ENCODE measurements at places on chromosomes 2 and 18.

DNA sequence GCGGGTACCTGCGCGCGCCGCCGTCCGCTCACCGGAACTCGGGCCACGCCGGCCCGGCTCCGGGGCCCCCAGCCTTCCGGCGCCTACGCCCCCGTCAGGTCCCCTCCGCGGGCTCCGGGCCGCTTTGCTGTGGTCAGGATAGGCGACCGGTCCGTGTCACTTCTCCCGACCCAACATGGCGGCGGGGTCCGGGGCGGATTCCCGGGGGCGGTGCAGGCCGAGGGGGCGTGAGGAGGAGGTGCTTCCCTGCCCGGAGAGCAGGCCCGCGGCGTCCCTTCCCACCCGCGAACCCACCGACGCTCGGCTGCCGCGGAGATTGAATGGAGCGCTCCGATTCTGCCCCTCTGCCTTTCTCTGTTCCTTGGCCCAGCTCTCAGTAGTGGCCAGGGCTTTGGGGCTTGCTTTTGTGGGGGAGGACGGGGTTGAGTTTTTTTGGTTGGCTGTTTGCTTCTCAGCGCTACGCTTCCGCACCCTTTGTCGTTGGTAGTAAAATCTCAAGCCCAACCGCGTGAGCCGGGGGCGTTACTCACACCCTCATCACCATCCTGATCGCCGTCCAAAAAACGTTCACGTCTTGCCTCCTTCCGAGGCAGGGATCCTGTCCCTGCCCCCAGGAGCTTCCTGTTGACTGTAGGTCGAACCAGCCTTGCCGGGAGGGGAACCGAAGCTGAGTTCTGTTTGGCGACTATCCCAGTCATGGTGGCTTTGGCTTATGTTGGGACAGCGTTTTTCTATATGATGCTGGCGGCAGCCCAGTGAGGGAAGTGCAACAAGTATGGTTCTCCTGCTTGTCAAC is 532 bp upstream of the YES1 start:
- DNase-seq: peak; percentile 50

GRCh38 chr2:43714164-43714563 is 37.9 kb upstream of the C1GALT1C1L start:
- no peak for DNase-seq

GRCh38 chr2:10057231-10058107 is 14.1 kb downstream of the KLF11 start:
- no peak for DNase-seq

DNA sequence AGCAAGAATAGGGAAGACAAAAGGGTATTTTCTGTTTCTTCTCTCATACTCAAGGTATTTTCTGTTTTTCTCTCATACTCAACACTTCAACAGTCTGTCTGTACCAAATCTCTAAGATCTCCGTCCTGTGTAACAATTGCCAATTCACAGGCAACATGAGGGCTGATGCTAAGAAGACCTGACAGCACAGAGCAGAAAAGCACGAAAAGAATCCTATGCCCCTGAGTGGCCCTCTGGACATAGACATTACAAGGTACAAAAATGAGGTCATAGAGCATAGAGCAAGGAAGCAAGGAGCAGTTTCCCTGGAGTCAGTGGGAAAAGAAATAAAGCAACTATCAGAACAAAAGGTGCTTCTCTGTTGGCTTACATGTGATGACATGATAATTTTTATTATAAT is 1612.6 kb upstream of the CELF4 start:
- DNase-seq: no peak

DNA sequence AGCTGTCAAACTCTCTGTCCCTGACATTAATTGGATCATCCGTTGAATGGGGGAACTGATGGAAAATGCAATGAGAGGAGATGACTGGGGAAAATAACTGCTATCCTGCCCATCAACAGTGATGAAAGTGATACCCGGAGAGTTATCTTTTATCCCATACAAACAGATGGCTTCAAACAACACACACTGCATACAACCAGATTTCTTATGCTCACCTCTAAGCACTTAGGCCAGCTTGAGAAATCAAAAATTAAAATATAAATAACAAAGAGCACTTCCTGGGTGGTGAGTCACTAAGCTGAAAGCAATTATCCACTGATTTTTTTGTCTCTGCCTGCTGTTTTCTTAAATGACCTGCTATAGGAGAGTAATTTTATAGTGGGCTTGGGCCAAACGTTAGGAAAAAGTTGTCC is 237.6 kb upstream of the RGPD4 start:
- no peak for DNase-seq

DNA sequence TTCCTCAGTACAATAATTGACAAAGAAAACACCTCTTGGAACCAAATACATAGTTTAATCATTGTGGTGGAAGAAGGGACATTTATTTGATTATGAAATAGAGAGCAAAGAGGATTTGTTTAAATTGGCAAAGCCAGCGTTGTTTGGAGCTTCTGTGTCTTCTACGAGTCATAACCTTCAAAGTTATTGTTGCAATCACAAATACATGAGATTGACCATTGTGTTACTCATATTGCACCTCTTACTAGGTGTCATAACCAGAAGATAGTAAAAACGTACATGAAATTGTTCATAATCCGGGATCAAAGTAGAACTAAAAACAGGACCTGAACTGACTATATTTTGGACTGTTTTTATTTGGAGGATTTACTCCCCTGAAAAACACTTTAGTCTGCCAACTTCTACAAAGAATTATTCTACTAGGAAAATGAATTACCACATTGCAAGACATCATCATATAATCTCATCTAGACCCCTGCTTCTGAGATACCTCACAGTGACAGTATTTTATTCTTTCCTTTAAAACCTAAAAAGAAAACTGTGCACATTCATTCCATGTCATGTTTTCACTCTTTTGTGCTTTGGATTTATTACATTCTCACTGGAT is 151.7 kb upstream of the KLF7 start:
- DNase-seq: no peak

DNA sequence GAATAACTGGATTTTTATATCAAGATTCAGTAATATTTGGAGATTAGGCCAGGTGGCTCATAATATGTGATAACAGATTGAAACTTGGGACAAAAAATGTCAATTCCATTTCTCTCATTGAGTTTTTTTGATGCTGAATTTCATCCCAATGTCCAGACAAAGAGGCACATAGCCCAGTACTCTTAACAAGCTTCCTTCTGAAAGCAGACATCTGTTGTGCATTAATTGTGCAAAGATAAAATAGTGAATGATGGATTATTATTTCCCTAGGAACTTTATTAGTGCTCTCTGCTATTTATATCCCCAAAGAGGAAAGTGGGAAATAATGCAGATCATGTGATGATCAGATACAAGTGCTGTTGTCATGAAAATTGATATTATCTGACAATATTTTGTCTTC is 234.1 kb downstream of the CCDC102B start:
- no peak for DNase-seq

DNA sequence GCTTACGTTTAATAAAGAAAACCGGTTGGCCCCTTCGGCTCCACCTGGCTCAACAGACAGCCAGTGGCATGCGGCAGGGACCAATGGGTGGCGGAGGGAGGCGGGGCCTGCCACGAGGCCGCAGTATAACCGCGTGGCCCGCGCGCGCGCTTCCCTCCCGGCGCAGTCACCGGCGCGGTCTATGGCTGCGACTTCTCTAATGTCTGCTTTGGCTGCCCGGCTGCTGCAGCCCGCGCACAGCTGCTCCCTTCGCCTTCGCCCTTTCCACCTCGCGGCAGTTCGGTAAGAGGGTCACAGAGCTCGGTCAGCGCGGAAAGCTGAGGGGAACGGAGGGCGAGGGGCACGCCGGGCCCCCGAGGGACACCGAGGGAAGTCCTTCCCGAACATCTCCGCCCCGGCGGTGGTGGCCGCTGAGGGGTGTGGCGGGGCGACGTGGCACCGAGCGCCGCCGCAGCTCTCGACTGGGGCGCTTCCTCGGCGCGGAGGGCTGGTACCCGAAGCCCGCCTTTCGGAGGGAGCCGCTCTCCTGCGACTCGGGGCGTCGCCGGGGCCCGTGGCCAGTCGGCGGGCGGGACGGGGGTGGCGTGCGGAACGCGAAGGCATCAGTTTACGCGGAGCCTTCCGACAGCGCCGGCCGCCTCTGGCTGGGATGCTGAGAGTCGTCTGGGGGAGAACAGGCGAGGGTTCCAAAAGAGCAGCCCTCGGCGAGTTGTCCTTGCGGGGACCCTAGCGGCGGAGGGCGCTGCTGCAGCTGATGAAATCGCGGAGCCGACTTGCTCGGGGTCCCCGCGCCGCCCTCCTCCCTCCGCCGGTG is at the start of gene MTHFD2:
Gene MTHFD2 (plus strand): TSS at position 155 of the 814 bp plus-strand sequence. CDS start 27 bp downstream, at position 182.
- peak; percentile 93 for DNase-seq

DNA sequence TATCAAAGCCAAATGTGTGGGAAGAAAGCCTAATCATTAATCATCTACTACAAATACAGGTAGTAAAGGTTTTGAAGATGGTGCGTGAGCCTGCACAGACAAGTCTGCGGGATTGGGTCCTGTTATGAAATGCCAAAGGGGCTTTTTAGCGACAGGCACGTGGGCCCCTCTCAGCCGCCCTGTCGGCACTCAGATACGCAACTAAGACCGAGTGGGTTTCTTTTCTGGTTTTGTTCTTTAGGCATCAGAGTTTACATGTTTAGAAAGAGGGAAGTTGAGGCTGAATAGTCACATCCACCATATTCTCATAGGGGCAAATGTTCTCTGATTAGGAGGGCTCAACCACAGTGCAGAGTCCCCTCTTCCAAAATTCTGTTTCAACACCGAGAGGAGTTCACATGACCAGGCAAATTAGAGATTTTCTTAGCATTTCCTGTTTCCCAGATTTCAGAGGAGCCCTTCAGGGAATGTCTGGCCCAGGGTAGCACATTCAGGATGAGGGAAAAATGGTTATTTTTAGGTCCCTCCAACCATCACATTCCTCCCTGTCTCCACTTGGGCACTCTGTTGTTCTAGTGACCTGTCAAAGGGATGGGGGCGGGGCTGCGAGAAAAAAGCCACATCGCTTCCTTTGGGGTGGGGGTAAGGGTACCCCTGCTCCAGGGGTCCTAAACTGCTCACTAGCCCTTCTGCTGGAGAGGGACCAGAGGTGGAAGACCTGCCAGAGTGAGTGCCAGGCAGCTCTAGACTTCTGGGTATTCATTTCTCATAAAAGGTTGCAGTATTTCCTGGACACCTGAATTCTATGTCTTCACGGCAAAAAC is 159.2 kb downstream of the BCL2 start:
- DNase-seq: no peak

GRCh38 chr2:69624611-69625010 is 18.9 kb downstream of the AAK1 start:
- DNase-seq: no peak
